Stimulated activated naive CD4-positive, alpha-beta T cell (primary cell): ENCODE measurements at places on chromosomes 7 and 10.
A peak's percentile ranks its signal among the peaks of the same experiment; 100 is the strongest.

- no peak for DNase-seq
Measured at GRCh38 chr7:38171623-38172391, 6.2 kb upstream of the STARD3NL start.

- DNase-seq, result no peak
Measured at GRCh38 chr10:82160307-82160706, 285.3 kb downstream of the NRG3 start.

DNA sequence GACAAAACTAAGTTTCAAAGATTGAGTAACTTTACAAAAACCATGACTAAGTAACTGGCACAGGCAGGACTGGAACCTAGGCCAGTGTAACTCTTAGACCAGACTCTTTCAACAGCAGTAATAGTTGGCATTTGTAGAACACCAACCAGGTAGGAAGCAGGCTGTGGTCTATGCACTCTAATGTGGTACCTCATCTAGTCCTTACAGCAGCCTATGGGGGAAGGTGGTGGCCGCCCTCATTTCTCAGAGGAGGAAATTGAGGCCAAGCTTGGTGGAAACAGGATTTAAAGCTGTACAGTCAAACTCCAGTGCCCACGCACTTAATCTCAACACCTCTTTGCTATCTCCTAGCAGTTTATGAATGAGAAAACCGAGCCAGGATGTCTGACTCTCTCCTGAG lies 165.4 kb upstream of the LRGUK start:
- DNase-seq, result no peak

- no peak for DNase-seq
Measured at GRCh38 chr7:32586291-32587221, 91.3 kb downstream of the AVL9 start.

GRCh38 chr7:121798896-121799295 lies 74.1 kb upstream of the PTPRZ1 start:
- no peak for DNase-seq

DNA sequence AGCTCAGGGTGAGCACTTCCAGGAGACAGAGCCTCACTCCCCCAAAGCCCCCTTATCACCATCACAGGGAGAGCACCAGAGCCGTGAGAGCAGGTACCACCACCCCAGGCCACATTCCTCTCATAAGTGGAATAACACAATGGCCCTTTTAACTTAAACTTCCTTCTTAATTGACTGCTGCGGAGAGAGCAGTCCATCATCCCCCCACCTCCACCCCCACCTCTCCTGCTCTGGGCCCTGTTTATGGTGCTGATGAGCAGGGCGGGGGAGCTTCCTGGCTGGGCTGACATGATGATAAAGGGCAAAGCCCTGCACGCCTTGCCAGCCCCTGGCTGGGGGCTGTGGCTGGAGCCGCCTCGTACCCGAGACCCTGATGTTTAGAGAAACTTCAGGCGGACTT lies 81.4 kb upstream of the PODXL start:
- no peak for DNase-seq

- peak; percentile 29 for DNase-seq
Measured at GRCh38 chr10:16843252-16843870, 26.1 kb upstream of the RSU1 start.

GRCh38 chr7:156928406-156928747 lies 21.1 kb upstream of the NOM1 start:
- no peak for DNase-seq

DNA sequence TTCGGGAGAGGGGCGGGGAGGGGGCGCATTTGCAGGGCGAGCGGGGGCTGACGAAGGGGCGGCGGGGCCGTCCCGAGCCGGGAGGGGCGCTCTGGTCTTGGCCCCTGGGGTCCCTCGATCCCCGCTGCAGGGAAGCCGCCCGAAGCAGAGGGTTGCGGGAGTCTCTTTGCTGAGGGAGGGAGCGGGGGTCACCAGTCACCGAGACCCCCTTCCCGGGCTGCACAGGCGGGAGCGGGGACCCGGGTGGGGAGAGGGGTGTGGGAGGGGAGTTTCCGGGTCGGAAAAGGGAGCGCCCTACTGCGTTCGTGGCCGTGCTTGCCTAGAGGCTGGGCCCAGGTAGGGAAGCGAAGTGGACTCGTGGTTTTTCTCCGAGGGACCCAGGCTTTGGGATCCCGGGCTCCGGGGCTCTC lies 422 bp downstream of the AP1S1 start:
- no peak for DNase-seq

GRCh38 chr10:2935647-2936386 lies 131.5 kb upstream of the PFKP start:
- no peak for DNase-seq
